Activated CD8-positive, alpha-beta memory T cell treated with anti-CD3 and anti-CD28 coated beads, Interleukin-2, amount 50 U/mL, for 4 hours (primary cell): ENCODE measurements at places on chromosomes 6 and 20.
A peak's percentile ranks its signal among the peaks of the same experiment; 100 is the strongest.

GRCh38 chr6:150503586-150504339 lies 95.9 kb upstream of the PLEKHG1 start:
- no peak for DNase-seq

GRCh38 chr20:38108438-38108985 lies 56.6 kb downstream of the TGM2 start:
- DNase-seq: no peak

- DNase-seq: peak; percentile 38
Observed at GRCh38 chr6:13229205-13230085, 98.9 kb downstream of the TBC1D7 start.

- no peak for DNase-seq
Observed at GRCh38 chr20:33561692-33562601, 72.1 kb downstream of the CBFA2T2 start.

DNA sequence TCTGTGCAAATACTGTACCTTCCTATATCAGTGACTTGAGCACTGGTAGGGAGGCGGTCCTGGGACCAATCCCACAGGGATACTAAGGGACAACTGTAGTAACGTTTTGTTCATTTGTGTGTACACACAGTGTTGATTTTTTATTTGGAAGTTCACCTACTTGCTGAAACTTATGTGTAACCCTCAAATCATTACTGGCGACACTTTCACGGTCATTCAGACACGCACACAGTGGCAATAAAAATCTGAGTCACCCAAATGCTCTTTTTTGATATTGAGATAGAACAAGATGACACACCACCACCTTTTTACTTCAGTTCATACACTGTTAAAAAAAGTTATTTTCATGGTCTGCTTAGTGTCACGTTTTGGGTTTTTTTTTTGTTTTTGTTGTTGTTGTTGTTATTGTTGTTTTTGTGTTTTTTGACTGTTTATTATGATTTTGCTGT lies 79.8 kb downstream of the QKI start:
- no peak for DNase-seq

- DNase-seq: no peak
Observed at GRCh38 chr6:7726416-7727085, 652 bp downstream of the BMP6 start.
